ENCODE measurements at places on chromosomes 11 and 22.

GRCh38 chr11:116224889-116225200, 547.9 kb downstream of the BUD13 start:
- DNase-seq, result no peak

- peak; percentile 54 for DNase-seq
Observed at GRCh38 chr11:68904248-68904847, 657 bp downstream of the IGHMBP2 start.

DNA sequence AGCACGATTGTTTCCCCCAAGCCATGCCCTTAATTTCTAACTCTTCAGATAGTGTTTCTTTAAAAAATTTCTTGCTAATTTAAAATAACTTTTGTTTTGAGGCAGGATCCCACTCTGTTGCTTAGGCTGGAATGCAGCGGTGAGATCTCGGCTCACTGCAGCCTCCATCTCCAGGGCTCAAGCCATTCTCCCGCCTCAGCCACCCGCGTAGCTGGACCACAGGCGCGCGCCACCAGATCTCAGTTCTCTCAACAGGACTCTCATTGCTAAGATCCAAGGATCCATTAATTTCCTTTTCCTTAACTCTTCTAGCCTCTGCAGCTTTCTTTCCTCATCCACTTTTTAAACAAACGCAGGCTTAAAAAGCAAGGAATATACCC, 327 bp upstream of the MED17 start:
- no peak for DNase-seq

DNA sequence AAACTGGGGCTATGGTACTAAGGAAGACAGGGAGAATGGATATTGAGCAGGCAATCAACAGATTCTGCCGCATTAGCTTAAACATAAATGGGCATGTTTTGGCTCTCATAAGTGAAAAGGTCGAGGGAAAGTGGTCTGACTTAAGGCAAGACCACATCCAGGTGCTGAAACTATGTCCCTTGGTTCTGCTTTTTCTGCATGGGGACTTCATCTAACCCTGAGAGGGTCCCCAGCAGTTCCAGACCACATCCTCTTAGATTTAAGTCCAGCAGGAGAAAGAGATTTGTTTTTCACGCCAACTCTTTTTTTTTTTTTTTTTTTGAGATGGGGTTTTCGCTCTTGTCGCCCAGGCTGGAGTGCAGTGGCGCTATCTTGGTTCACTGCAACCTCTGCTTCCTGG, 5.5 kb downstream of the RPS6KA4 start:
- DNase-seq, result no peak

DNA sequence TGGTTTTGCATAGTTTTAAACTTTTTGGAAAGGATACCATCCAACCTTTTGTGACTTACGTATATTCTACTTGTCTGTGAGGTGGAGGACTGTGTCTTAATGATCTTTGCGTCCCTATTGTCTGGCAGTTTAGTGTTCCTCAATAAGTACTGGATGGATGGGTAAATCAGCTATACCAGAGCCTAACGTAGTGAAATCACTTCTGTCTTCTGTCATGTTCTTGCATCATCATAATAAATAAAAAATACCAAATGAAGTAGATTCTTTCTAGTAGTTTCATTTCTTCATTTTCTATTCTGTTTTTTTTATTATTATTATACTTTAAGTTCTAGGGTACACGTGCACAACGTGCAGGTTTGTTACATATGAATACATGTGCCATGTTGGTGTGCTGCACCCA, 66.4 kb downstream of the ACER3 start:
- no peak for DNase-seq

DNA sequence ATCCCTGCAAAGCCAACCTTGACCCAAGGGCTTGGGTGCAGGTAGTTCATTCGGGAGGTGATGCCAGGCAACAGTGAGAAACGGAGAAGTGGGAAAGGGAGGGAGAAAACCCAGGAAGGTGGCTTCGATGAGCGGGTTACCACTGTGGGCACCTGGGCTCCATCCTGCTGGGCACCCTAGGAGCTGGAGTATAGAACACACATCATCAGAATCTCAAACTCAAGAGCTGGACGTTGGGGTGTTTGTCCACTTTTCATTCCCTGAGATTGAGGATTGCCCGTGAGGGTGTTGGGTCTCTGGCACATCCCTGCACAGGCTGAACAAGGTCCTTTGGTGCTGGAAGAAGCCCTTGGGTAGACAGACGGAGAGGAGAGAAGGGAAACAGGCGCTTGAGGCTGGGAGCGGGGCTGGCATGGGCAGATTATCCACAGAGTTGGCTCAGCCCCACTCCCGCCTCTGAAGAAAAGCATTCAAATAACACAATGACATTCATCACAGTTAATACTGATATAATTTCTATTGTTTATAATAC, 70.4 kb downstream of the LRRC32 start:
- no peak for DNase-seq

DNA sequence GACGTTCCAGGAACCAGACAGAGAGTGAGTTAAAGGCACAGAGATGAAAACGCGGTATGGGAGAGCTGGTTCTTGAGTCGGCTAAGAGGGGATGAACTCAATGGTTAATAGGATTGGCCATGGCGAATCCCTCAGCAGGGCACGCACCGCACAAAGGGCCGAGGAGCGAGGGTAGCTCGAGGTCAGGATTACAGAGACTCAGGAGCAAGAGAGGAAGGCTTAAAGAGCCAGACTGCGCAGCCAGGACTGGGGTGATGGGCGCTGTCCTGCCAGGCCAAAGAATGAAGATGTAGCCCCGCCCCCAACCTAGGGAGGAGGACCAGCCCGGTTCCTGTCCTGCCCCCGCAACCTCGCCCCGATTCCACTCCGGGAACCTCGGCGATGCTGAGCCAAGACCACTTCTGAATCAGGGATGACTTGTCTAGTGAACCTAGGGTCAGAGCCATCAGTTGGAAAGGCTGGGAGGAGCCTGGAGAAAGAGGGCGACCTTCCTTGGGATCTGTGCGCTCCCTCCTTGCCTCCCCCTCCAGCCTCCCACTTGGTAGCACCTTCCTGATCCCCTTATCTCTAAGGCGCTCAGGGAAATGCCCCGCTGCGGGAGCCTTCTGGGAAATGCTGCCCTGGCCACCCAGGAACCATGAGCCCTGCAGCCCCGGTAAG, at the start of gene PLEKHB1:
Gene PLEKHB1 (plus strand): TSS at position 610 of the 660 bp plus-strand sequence. CDS start 28 bp downstream, at position 638.
- no peak for DNase-seq

GRCh38 chr11:121489823-121490222, 37.1 kb upstream of the SORL1-AS1 start:
- DNase-seq, result no peak

DNA sequence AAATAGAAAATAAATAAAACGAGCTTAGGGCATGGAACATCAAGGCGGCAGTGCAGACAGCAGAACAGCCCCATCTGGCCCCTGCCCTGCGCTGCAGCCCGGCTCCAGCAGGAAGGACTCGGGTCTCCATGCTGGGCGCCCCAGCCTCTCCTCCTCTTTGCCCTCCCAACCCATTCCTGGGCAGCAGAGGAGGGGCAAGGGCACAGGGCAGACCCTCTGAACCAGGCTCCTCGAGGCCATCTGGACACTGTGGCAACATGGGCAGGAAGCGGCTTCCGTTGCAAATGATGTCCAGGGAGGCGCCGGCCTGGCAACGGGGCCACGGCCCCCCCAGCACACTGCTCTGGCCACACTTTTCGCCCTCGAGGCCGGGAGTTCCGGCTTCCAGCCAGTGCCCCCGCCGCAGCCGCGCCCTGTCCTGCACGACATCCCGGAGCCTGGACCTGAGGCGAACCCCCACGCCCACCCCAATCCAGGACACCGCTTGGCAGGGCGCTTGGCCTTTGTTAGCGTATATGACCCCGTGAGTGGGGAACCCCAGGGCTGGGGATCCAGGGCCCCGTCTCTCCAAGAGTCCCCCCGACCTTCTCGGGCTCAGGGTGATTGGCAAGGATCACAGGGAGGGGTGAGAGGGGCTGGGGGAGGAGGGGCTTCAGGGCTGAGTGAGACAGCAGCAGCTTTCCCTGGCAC, 192.1 kb downstream of the IGLL1 start:
- DNase-seq, result no peak

DNA sequence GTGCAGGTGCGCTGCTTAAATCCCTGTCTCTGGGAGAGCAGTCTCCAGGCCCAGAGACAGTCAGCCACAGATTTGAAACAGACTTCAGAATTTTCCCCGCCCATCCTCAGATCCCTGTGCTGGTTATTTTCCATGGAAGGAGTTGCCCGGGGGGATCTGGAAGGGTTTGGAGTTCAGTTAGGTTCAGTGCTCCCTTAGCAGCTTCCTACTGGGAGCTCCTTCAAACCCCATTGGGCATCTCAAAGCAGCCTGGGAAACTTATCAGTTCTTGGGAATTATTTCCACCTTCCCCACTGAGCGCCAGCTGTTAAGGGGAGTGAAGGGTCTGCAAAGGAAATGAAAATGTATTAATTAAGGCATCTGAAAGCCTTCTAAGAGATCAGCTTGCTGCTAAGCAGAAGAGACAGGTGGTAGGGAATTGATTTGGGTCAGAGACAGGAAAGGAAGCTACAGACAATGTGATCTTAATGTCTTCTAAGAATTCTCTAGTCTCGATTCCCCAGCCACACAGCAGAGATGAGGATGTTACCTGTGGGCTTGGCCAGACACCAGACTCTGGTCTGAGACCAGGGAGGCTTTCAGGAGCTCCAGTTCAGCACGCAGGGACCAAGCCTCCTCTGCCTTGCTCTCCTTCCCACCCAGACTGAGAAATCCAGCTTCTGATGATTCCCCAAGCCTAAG, 106.2 kb upstream of the TBCEL start:
- no peak for DNase-seq

DNA sequence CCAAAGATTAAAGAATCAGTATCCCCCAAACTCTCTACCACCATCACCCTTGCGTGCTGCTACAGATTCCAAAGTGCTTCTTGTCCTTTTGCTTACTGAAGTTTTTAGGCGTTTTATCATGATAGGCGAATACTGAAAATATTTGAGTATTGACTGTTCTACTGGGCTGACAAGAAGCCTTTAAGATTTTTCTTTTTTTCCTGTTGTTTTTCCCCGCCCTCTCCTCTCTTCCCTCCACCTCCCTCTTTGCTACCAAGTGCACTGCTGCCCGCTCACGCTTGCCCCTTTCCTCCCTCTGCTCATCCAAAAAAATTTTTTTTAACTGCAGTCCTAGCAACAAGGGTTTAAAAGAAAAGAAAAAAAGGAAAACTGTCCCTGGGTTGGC, 679 bp downstream of the SPCS2 start:
- peak; percentile 15 for DNase-seq

DNA sequence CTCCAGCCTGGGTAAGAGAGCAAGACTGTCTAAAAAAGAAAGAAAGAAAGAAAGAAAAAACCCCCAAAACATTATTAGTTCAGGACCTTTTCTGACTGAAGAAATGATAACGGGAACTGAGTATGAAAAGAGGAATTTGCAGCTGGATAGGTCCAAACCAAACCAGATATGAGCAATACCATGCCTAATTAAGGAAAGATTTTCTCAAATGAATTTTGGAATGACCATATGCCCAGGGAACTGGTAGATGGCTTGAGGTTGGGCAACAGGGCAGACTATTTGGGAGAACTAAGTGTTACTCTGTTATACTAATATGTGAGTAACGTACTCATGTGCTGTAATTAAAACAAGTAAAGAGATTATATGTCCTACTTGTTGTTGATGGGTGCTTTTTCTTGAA, 186.1 kb downstream of the TMEM135 start:
- DNase-seq, result no peak

- DNase-seq, result peak; percentile 19
Observed at GRCh38 chr11:22337596-22338485, at the start of gene SLC17A6. Gene SLC17A6, plus strand, starts transcription at chr11:22338381. Its CDS starts 153 bp downstream, at chr11:22338534.

DNA sequence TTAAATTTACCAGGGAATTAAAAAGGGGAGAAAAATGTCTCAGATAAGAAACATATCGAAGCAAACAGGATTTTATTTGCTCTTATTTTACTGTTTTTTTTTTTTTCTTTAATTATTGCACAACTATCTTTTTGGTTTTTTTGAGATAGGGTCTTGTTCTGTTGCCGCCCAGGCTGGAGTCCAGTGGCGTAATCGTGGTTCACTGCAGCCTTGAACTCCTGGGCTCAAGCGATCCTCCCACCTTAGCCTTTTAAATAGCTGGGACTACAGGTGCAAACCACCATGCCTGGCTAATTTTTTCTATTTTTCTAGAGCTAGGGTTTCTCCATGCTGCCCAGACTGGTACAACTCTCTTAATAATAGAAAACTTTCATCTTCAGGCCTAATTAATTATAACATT, 32.5 kb downstream of the DRG1 start:
- no peak for DNase-seq

- peak; percentile 42 for DNase-seq
Observed at GRCh38 chr11:66478729-66479393, 1.4 kb upstream of the DPP3 start.

DNA sequence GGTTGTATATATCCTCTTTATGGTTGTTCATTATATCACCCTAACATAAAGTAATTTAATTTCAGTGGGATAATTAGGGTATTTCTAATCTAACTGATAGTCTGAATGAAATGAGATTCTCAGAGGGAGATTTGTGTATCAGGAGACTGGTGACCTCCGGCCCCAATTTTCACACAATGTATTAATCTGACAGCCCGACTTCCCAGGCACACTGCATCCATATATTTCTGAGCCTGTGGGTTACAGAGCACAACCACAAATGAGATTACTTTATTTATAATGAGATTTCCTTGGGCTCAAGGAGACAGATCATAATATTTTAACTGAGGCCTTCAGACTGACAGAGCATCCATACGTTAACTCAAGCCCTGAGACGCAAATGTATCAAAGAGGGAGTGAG, 125.9 kb downstream of the RCN1 start:
- no peak for DNase-seq

GRCh38 chr22:40463017-40463631, 92.7 kb downstream of the SGSM3 start:
- DNase-seq, result no peak

DNA sequence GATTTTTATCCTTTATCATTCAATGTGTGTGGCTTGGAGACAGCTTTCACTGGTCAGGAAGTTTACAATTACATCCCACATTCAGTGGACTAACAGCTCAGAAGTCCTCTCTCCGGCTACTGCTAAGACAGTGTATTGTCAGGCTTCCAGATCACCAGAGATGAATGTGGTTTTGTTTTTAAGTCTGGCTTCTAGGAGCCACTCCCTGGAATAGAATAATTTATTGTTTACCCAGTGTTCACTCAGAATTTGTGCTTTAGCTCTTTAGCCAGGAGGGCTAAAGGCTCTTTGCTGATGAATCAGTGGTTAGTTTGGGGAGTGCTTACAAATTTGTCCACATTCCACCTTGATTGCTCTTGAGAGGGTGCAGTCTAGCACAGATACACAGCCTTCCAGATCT, 26.5 kb downstream of the TRIM77 start:
- no peak for DNase-seq

GRCh38 chr11:14067686-14068085, 105.2 kb downstream of the SPON1 start:
- peak; percentile 22 for DNase-seq

DNA sequence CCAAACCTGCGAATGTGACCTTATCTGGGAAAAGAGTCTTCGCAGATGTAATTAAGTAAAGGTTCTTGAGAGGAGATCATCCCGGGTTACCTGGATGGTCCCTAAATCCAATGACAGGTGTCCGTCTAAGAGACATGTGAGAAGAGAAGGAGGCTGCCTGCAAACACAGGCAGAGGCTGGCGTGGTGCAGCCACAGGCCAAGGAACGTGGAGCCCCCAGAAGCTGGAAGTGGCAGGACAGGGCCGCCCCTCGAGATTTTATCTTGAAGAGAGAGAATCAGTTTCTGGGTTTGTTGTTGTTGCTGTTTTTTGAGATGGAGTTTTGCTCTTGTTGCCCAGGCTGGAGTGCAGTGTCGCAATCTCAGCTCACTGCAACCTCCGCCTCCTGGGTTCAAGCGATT, 33.6 kb downstream of the MRGPRD start:
- DNase-seq, result no peak

GRCh38 chr11:75509020-75509720, 16.6 kb downstream of the GDPD5 start:
- no peak for DNase-seq

GRCh38 chr11:44771841-44772240, 45.1 kb downstream of the TSPAN18 start:
- DNase-seq, result peak; percentile 47

- DNase-seq, result peak; percentile 88
Observed at GRCh38 chr11:61626580-61627380, 45.9 kb upstream of the SYT7 start.

Data from kidney tubule cell (primary cell).